ENCODE measurements at places on chromosomes 1 and 21.

- no peak for DNase-seq
Measured at GRCh38 chr1:41731516-41732030, 187.1 kb downstream of the HIVEP3 start.

DNA sequence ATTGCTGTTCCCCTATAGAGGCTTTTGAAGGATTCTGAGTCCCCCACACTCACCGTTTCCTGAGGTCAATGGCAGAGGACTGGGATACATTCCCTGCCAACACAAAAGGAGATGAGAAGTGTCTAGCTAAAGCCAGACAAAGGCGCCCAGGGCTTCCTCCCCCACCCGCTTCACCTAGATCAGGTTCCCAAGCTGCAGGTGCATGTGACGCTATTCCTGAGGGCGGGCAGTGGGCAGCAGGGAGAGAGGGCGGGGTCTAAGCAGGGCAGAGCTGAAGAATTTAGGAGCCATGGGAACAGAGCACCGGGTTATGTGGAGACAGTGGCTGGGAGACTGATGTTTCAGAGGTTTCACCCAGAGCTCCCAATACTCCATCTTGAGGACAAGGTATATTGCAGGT lies 6.0 kb upstream of the ARHGEF2 start:
- peak; percentile 58 for DNase-seq

- DNase-seq = no peak
Measured at GRCh38 chr1:92481971-92482664, 4.6 kb downstream of the GFI1 start.

GRCh38 chr1:89271341-89272015 lies 1.2 kb downstream of the GBP5 start:
- DNase-seq = no peak

- peak; percentile 69 for DNase-seq
Measured at GRCh38 chr1:18009478-18009961, 98.1 kb upstream of the IGSF21 start.

GRCh38 chr1:93346421-93346993 lies 800 bp downstream of the DR1 start:
- peak; percentile 5 for DNase-seq

DNA sequence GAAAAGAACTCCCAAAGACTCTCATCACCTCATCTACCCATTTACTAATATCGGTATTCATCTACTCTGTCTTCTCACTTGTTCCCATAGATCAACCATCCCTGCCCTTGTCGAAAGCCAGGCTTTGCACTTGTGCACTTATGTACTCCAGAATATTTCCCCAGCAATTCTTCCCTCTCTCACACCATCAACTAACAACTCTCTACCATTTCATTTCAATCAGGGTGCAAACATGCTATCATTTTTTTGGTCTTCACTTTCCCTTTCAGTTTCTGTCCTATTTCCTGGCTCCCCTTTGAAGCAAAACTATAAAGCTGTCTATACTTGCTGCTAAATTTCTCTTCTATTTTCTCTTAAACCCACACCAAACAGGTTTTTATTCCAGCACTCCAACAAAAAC lies 6.7 kb downstream of the C1orf105 start:
- DNase-seq = no peak

DNA sequence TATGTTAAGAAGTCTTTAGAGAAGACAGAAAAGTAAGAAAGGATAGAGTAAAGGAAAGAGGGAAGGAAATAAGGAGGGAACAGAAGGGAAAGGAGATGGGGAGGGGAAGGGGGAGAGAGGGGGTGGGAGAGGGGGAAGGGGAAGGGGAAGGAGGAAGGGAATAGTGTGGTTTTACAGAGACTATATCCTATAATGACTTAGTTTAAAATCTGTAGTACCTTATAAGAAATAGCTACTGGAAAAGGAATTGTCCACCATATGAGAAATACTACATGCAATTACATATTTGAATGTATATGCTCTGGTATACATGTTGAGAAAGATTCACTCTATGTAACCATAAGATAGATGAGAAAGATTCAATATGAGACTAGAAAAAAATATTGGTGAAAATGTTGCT lies 1042.3 kb downstream of the BRINP3 start:
- no peak for DNase-seq

DNA sequence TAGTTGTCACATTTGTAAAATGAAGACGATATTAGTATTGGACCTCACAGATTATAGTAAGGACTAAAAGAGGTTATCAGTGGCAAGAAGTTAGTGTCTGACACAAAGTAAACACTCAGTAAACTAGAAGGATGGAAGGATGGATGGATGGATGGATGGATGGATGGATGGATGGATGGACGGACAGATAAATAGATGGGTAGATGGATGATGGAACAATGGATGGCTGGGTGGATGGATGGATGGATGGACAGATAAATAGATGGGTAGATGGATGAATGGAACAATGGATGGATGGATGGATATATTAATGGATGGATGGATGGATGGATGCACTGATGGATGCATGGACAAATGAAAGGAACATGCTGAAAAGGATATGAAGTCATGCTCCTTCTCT lies 22.3 kb upstream of the KAZN start:
- DNase-seq = no peak

GRCh38 chr1:12302798-12303447 lies 73.1 kb downstream of the VPS13D start:
- no peak for DNase-seq

GRCh38 chr1:99551812-99552614 lies 93.9 kb upstream of the PALMD start:
- no peak for DNase-seq

DNA sequence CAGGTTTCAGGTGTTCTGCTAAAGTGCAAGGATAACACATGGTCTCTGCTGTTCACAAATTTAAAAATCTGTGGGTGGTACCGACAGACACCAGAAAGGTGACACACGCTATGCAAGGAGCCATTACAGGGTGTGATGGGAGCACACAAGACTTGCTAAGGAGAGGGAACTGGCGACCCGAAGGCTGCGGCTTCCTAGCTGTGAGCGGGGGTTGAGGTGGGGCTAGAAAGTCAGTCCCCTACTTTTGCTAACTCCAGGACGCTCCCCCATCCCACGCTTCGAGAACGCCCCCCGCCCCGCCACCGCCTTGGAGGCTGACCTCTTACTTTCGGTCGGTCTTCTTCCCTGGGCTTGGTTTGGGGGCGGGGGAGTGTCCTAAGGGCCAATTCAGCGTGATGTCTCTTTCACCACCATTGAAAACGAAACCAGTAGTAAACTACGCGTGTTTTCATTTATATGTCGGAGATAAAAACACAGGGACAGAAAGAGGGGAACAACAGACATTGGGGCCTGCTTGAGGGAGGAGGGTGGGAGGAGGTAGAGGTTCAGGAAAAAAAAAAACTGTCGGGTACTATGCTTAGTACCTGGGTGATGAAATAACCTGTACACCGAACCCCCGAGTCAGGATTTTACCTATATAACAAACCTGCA lies 1.1 kb downstream of the CKS1B start:
- DNase-seq = no peak

DNA sequence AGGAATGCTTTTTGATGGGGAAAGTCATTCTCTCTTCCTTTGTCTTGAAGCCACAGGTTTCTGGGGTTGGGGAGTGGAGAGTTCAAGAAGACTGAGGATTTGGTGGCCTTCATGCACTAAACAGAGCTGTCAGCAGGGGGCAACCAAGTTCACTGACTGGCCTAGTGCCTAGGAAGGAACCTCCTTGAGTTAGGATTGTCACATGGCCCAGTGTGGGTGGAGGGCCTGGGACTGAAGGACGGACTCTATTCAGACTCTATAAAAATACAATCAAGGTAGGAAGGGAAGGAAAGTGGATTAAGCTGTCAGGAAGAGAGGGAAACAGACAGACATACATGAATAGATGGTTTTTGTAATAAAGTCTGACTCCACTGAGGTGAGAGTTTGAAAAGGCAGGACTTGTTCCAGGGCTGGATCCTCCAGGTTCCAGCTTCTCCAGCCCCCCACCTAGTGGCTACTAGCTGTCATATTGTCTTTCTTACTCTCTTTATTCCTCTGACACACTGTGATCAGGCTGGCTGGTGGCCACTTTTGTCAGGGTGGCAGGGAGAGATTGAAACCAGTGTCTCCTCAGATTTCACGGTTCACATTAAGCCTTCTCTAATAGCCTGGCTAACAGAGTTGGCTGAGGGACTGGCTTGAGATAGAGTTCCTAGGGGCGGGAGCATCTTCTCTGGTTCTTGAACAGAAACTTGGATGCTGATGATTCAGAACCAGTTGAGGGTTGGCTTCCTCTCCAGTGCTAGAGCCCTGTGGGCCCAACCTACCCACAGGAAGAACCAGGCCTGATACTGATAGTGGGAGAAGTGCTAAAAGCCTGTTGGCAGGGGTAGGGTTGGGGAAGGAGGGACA lies 4.1 kb upstream of the SH3BGRL3 start:
- peak; percentile 43 for DNase-seq
